ENCODE measurements at places on chromosomes 16 and 17.

GRCh38 chr17:57481910-57482391, 225.6 kb downstream of the MSI2 start:
- DNase-seq, result no peak

GRCh38 chr17:81438007-81438659, 42.9 kb downstream of the BAHCC1 start:
- DNase-seq, result no peak

DNA sequence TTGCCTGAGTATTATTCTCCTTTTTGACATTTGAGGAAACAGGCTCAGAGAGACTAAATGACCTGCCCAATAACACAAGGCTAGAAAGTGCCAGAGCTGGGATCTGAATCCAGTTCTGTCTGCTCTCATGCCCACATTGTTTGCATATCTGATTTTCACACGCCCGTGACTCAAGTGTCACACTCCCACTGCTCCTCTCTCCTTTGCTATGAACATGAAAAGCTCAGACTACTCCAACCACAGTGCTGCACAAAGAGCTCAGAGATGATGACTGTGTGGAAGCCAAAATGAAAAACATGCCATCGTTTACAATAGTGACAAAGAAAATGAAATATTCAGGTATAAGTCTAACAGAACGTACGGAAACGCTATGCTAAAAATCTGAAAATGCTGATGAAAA, 107.9 kb downstream of the SMG6 start:
- no peak for DNase-seq

GRCh38 chr16:31107465-31107867, 720 bp upstream of the BCKDK start:
- no peak for DNase-seq

- no peak for DNase-seq
Observed at GRCh38 chr16:12147681-12148080, 171.1 kb downstream of the SNX29 start.

- no peak for DNase-seq
Observed at GRCh38 chr16:72921620-72922019, 126.3 kb downstream of the ZFHX3 start.

- DNase-seq, result no peak
Observed at GRCh38 chr17:7512105-7512504, 27.9 kb downstream of the POLR2A start.

DNA sequence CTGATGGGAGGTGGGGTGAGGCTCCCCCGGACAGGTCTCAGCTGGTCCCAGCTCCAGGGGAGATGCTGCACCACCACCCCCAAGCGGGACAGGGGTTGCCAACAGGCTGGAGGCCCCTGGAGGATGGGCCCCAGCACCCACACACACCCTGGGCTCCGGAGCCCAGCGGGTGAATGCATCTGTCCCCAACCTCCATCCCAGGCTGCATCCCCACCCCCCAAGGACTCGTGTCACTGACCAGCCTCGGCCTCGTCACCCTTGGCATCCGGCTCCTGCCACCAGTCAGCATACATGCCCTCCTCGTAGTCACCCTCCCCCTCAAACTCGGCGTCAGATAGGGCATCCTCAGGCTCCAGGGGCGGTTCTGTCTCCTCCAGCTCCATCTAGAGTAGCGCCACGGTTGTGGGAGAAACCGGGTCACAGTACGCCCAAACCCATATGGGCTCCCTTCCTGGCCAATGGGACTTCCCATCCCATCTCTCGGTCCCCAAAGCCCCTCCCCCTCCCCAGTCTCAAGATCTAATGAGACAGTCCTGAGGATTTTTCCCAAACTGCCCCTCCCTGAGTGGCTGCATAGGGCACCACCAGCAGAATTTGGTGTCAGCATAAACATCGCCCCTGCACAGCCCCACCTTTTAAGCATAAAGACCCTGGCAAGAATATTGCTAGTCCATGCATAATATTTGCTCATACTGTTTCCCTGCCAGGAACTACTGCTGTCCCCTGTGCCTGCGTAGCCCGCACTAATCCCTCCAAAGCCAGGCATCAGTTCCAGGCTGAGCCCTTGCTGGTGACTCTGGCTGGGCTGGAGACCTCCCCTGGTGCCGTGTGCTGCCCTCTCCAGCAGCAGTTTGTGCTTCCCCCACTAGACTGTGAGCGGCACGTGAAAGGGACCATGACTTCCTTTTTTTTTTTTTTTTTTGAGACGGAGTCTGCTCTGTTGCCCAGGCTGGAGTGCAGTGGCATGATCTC, 8.4 kb downstream of the P3H4 start:
- DNase-seq, result no peak

- no peak for DNase-seq
Observed at GRCh38 chr16:4525069-4525468, 13.5 kb downstream of the CDIP1 start.

- DNase-seq, result no peak
Observed at GRCh38 chr16:9499941-9500593, 408.6 kb downstream of the HAPSTR1 start.

GRCh38 chr16:84832488-84833143, 12.8 kb downstream of the CRISPLD2 start:
- no peak for DNase-seq

- no peak for DNase-seq
Observed at GRCh38 chr16:19168371-19169081, 486 bp downstream of the SYT17 start.

DNA sequence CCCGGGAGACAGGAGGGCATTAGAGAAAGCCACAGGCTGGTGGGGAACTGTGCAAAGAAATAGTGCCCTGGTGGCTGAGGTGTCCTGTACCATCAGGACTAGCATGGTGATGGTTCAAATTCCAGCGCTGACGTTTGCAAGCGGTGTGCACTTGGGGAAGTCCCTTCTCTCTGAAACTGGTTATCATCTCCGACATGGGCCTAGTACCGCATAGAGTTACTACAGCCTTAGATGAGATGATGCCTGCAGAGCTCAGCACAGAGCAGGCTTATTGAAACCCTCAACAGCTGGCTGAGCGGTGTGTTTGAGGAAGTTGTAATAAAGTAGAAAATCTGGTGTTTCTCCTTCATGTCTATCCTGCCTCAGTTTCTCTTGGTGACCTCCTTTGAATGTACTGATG, 136.7 kb upstream of the WSCD1 start:
- DNase-seq, result no peak

DNA sequence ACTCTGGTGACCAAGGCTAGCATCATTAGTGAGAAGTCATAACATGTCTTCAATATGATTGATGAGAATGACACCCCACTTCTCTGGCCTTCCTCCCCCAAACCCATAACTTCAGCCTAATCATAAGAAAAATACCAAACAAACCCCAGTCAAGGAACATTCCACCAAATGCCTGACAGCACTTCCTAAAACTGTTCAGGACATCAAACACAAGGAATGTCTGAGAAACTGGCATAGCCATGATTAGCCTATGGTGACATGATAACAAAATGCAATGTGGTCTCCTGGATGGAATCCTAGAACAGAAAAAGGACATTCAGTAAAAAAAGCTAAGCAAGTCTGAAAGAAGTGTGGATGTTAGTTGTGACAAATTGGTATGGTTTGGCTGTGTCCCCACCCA, 24.7 kb upstream of the TBX4 start:
- no peak for DNase-seq

Measured in CD4-positive, alpha-beta T cell treated with Interleukin-12 subunit alpha and Interleukin-12 subunit beta, for 1 hour (primary cell).